Large intestine (tissue), 12 donors: ENCODE measurements at places on chromosomes 11 and 22.

DNA sequence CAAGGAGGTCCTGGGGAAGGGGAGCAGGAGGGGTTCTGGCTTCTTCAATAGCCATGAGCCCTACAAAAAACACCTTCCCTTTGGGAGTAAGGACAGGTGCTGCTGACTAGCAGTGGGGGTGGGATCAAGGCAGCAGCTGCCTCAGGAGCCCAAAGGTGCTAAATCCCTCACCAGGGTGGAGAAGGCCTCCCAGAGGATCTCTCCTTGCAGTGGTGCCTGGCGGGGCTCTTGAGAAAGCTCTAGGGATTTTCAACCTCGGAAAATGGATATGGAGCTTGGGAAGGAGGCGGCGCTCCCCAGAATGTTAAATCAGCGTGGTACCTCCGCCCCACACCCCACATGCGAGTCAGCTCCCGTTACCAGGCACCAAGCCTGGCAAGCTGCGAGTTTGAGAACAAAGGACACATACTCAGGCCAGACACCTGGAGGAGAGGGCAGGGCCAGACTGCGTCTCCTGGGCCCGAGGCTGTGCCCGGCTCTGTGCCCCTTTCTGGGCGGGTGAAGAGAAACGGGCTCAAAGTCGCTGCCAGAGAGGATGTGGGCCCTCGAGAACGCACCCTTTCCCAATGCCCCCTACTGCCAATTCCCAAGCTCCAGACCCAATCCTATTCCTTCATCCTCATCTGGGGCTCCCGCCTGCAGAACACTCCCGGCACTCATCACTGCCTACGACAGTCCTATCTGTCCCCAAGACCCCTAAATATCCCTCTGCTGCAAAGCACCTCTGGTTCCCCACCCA is 139.0 kb downstream of the BRD1 start:
- DNase-seq = no peak

DNA sequence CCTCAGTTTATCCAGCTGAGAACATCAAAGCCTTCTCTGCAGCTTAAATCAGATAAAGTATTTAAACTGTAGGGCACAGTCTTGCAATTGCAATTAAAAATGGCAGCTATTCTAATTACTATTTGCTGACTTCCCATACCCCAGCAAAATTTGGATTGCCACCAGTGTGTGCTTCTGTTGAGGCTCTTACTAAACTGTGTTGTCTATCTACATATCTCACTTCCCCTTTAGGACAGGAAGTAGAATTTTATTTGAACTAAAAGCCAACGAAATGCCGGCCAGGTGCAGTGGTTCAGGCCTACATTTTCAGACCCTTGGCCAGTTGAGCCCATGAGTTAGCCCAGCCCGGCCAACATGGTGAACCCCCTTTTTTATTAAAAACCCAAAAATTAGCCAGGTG is 7.1 kb downstream of the SAA4 start:
- no peak for DNase-seq

DNA sequence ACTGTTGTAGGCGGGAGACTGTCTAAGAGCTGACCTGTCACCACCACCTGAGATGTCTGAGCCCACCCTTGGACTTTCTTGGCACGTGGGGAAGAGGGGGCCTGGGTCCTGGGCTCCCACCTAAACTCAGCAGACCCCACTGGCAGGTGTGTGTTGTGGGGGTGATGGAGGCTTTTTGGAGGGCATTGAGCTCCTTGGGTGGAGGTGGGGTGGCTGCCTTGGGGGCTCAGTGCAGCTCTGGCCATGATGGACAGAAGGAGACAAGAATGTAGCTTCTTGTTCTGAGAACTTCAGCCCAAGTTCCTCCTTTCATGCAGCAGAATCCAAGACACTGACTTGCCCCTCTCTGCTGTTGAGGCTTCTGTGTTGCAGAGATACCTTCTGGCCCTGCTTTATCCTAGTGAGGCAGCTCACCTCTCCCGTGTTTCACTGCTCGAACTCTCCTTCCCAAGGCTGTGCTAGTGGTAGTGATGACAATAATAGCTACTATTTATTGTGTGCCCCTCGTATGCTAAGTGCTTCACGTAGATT is 116.6 kb upstream of the OR4B1 start:
- no peak for DNase-seq

DNA sequence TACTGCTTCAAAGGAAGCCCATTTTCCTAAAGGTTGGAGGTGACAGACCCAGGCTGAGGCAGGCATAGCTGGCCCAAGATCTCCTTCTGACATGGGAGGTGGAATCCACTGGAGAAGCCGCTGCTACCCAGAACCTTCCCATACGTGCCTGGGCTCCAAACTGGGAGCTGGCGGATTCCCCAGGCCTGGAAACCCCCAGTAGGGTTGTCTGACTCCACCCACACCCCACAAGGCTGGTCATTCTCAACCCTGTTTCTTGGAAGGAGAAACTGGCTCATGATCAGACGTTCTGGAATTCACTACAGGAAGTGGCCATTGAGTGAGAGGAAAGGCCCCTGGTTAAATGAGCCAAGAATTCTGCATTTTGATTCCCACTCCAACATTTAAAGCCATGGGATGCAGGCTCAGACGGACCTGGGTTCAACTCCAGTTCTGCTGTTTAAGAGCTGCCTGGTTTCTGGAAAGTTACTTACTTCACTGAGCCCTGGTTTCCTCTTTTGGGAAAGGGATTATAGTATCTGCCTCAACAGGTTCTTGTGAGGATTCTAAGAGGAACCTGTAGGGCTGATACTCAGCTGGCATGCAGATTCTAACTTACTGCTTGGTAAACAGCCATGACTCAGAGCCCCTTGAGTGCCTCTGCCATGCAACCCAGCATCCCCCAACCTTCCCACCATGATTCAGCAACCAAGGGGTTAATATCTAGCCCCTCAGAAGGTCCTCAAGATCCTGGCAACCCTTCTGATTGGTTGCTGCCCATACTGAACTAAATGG is 19.4 kb upstream of the TSKU start:
- no peak for DNase-seq

- DNase-seq = no peak
These were observed 1234.7 kb downstream of the TBC1D22A start for GRCh38 chr22:47997052-47997590.

GRCh38 chr11:48041877-48042695 is 61.7 kb downstream of the PTPRJ start:
- DNase-seq = no peak

DNA sequence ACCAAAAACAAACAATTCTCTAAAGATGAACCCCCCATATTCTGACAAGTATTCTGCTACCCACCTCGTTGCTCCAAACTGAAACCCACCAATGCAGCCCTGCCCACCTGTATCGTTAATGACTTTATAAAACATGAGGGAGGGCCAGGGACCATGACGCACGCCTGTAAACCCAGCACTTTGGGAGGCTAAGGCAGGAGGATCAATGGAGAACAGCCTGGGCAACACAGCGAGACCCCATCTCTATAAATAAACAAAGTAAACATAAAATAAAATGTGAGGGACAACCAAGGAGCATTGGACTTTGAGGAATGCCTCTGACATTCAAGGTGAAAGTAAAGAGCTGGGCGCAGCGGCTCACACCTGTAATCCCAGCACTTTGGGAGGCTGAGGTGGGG is 39.8 kb upstream of the ATXN10 start:
- DNase-seq = no peak

DNA sequence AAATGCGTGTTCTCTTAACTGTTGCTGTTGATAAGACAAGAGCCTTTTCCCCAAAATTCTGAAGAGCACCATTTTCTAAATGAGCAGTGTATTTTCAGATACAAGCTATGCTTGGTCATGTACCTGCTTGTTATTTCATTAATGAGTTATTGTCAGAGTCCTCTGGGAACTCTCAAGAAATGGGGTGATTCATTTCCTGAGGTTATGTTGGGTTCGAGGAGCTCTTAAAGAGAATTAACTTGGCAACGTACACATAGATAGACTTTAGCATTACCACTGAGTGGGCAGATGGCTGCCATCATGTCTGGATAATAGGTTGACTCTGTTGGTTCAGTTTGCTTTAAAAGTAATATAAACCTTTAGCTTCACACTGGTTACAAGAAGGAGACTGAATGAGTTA is 87.9 kb upstream of the SORL1-AS1 start:
- no peak for DNase-seq

GRCh38 chr11:18498039-18498438 is 28.7 kb downstream of the TSG101 start:
- DNase-seq = peak; percentile 18

DNA sequence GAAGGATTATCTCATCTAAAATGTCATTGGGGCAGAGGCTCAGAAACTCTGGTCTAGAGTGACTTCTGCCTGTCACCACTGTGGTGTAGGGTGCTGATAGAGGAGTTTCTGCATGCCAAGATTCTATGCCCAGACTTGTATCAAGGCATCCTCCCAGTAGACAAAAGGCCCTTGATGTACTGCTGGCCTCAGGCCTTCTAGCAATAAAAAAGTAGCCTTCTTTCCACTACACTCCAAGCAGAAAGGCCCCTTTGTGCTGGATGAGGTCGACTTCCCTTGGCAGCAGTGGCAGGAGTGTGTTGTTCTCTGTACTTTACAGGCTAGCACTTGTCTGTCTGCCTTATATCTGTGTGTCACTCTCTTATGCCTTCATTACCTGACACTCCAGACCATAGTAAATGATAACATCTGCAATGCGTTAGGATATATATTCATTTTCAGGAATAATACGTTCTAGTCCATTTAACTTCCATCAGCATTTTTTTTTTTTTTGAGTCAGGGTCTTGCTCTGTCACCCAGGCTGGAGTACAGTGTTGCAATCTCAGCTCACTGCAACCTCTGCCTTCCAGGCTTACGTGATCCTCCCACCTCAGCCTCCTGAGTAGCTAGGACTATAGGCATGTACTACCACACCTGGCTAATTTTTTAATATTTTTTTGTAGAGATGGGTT is 49.5 kb upstream of the RRM1 start:
- DNase-seq = no peak

DNA sequence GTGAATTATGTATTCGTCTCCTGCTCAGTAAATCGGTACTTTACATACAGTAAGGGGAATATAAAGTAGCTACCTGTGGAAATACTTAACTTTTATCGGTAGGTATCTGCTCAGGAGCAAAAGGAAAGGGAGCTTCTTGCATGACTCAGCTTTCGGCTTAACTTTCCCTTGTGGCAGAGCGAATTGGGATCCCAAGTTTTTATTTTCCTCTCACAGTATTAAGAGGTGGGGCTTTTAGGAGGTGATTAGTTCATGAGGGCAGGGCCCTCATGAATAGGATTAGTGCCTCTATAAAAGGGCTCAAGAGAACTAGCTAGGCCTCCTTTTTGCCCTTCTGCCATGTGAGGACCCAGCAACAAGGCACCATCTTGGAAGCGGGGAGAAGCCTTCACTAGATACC is 18.7 kb downstream of the RCN1 start:
- DNase-seq = no peak

DNA sequence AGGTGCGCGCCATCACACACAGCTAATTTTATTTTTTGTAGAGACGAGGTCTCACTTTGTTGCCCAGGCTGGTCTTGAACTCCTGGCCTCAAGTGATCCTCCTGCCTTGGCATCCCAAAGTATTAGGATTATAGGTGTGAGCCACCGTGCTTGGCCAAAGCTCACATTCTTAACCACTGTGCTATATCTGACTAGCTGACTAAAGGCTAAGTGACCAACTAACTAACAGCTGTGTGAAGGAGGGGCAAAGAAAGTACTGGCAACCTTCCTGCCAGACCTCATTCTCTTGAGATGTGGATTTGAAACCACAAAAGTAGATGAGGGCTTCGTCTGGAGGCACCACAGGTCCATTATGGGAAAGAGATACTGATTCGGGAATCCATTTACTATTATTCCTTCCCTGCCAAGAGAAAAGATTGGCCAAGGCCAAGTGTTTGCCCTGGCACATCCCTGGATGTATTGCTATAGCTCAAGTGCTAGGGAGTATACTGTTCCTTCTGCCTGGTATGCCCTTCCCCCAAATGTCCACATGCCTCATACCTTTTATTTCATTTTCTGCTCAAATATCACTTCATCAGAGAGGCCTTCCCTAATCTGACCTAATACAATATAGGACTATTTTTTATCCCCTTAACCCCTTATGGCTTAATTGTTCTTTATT is 52.7 kb upstream of the RRM1 start:
- no peak for DNase-seq

GRCh38 chr22:30992565-30992964 is 23.5 kb downstream of the TUG1 start:
- DNase-seq = no peak

GRCh38 chr22:20979243-20979809 is 2.8 kb upstream of the LZTR1 start:
- DNase-seq = peak; percentile 93

DNA sequence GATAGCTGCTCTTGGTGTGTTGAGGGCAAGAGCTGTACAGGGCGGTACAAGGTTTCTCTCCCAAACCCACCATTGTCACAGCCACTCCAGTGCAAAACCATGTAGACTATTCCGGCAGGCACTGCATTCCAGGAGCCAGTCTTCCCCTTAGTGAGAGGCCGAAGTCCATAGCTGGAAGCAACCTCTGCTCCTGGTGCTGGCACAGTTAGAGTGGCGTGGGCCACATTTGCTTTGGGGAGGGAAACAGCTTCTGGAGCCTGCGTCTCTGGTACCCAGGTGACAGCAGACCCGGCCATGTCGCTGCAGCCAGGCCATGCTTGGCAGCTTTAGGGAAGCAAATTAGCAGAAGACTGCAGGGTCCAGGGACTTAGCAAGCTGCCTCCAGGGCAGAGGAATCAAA is 788.0 kb downstream of the BRD1 start:
- DNase-seq = no peak

DNA sequence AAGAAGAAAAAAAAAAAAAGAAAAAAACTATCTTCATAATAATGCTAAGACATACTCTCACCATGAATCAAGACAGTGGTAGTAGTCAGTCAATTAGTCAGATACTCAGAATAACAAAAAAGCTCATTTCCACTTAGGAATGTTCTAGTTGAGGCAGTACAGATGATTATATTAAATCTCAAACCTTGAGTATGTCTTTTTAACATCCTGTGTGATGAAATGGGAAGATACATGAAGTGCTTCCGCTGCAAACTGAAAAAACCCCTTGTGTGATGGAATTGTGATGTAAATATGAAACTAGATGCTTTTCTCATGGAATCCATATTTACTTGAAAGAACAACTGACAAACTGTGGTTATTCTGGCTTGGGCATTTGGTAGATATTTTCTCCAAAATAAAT is 13.7 kb downstream of the AMOTL1 start:
- no peak for DNase-seq
